Fibroblast of lung (primary cell): ENCODE measurements at places on chromosomes 1 and 21.

GRCh38 chr1:10980841-10981727 is 31.4 kb upstream of the TARDBP start:
- H3K4me3 ChIP-seq = no peak overlapping the region
- peak; percentile 33 for DNase-seq
- no peaks in the 10 kb centered on the region for H3K36me3 ChIP-seq
- no peaks in the 10 kb centered on the region for H3K4me1 ChIP-seq
- H3K27ac ChIP-seq = no peak overlapping the region
- peaks cover 3% of the 10 kb centered on the region for H3K27me3 ChIP-seq

GRCh38 chr1:27416387-27417111 is 24.1 kb downstream of the GPR3 start:
- peaks cover 8% of the 10 kb centered on the region for H3K36me3 ChIP-seq
- H3K4me3 ChIP-seq = no peak overlapping the region
- peaks cover 16% of the 10 kb centered on the region for H3K4me1 ChIP-seq
- DNase-seq = peak; percentile 73
- H3K27ac ChIP-seq = no peak overlapping the region
- no peaks in the 10 kb centered on the region for H3K27me3 ChIP-seq

GRCh38 chr1:100413035-100413434 is 60.7 kb downstream of the CDC14A start:
- H3K4me3 ChIP-seq = no peak overlapping the region
- no peak for DNase-seq
- no peaks in the 10 kb centered on the region for H3K36me3 ChIP-seq
- no peak overlapping the region for H3K27ac ChIP-seq
- no peaks in the 10 kb centered on the region for H3K4me1 ChIP-seq

DNA sequence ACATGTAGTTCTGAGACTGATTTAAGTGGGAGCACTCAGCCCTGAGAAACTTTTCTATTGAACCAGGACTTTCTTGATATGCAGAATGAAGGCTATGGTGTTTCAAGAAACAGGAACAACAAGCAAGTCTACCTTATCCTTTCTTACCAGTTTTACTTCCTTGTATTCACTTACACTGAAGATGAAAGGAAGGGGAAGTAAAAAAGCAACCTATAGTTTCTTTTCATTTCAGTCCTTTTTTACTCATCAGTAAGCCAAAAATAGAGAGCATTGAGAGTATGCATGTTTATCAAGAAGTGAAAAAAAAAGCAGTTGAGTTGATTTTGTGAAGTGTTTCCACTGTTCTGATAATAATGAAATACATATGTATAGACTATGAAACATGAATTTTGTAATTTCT is 1010.3 kb downstream of the AMY1C start:
- H3K4me1 ChIP-seq = no peaks in the 10 kb centered on the region
- no peak for DNase-seq
- no peak overlapping the region for H3K27ac ChIP-seq
- no peaks in the 10 kb centered on the region for H3K27me3 ChIP-seq
- H3K4me3 ChIP-seq = no peak overlapping the region

- no peak overlapping the region for H3K27ac ChIP-seq
- H3K27me3 ChIP-seq = no peaks in the 10 kb centered on the region
- no peaks in the 10 kb centered on the region for H3K36me3 ChIP-seq
Measured at GRCh38 chr1:15579683-15580047, 5.2 kb downstream of the AGMAT start.

DNA sequence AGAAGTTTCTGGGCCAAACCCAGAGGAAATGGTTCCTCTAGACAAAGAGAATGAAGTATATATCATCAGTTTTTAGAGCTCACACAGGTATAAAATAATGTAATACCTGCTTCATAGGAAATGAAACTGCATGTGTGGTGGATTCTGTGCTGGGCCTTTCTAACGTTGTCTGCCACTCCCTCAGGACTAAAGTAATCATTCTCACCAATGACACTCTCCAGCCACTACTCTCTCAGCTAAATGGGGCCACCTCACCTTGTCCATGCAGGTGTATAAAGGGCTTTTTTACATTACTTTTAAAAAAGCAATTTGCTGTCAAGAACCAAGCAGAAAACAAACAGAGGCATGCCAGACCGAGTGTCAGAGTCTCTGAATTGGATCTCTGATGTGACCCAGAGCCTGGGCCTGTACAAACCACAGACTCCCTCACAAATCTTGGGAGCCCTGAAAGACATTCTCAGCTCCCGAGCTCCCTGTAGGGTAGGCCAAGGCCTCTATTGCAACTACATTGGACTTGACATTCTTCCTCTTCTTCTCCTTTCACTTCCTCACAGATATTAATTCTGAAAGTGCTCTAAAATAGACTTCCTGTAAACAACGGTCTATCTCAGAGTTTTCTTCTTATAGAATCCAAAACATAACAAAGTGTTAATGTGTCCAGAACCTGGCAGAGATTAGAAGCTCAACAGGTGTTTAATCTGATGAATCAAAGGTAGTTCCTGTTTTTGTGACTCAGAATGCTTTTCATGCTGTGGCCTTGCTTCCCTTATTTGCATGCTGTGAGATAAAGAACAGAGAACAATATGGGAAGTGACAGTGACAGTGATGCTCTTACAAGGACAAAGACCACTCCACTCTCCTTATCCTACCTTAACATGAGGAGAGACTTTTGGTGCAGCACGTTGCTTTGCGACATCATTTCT is 8.6 kb downstream of the AIM2 start:
- no peaks in the 10 kb centered on the region for H3K4me1 ChIP-seq
- H3K4me3 ChIP-seq = no peak overlapping the region
- H3K27me3 ChIP-seq = no peaks in the 10 kb centered on the region
- DNase-seq = no peak
- no peaks in the 10 kb centered on the region for H3K36me3 ChIP-seq

DNA sequence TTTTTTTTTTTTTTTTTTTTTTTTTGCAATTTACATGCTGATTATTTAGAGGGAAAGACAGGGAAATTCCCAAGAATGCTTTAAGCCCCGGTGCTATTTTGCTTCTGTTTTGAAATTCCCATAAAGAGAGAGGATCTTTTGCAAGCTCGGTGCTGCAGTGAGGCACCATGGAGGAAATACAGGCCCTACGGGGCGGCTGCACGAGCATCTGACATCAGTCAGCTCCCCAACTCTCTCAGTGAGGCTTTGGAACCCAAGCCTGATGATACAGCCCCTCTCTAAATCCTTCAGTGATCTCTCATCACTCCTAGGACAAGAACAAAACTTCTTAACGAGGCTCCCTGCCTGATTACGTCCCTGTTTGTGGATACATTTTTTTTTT is 791 bp upstream of the CHI3L1 start:
- DNase-seq = no peak
- H3K4me1 ChIP-seq = no peaks in the 10 kb centered on the region
- no peak overlapping the region for H3K4me3 ChIP-seq
- no peaks in the 10 kb centered on the region for H3K27me3 ChIP-seq
- H3K36me3 ChIP-seq = no peaks in the 10 kb centered on the region
- H3K27ac ChIP-seq = no peak overlapping the region

DNA sequence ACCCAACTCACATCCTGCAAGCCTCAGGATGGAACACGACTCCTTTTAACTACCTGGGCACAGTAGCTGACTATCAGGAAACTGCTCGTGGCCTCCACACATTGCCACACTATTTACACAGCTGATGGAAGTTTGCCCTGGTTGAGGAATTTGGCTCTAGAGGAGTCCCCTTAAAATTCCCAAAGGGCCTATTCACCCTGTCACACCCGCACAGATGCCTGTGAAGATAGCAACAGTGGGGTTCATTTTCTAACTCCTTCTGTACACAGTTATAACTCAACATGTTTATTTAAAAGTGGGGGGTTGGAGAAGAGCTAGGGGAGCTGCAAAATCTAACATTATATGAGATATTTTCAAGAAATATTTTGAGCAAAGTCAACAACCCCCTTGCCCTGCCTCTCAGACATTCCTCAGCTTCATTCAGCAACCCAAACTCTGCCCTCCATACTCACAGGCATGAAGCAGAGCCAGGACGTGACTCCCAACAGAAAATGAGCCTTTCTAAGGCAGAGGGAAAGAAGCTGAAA is 35.8 kb upstream of the CCN1 start:
- no peak overlapping the region for H3K4me3 ChIP-seq
- H3K4me1 ChIP-seq = peaks cover 6% of the 10 kb centered on the region
- no peaks in the 10 kb centered on the region for H3K36me3 ChIP-seq
- H3K27ac ChIP-seq = peak overlapping the region; percentile 14
- DNase-seq = peak; percentile 44

GRCh38 chr1:1956101-1956500 is 37.0 kb upstream of the TMEM52 start:
- H3K4me1 ChIP-seq = no peaks in the 10 kb centered on the region
- peaks cover 2% of the 10 kb centered on the region for H3K27me3 ChIP-seq
- DNase-seq = no peak
- no peaks in the 10 kb centered on the region for H3K36me3 ChIP-seq
- no peak overlapping the region for H3K4me3 ChIP-seq

DNA sequence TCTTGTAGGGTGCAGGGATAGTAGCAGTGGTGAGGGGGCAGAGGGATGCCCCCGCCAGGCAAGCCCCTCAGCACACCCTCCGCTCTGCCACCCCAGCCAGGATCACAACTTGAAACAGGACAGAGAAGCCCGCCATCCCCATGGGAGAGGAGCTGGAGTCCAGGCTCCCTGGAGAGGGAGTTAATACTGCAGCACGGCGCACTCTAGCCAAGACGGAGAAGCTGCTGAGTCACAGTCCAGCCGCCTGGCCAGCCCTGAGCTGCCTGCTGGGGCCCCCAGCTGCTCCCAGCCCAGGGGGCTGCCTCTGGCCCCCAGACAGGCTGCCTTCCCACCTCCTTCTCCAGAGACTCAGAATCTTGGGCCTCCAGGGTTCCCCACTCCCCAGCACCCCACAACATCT is 87.2 kb downstream of the SYT2 start:
- H3K4me3 ChIP-seq = no peak overlapping the region
- H3K27ac ChIP-seq = no peak overlapping the region
- no peaks in the 10 kb centered on the region for H3K36me3 ChIP-seq

DNA sequence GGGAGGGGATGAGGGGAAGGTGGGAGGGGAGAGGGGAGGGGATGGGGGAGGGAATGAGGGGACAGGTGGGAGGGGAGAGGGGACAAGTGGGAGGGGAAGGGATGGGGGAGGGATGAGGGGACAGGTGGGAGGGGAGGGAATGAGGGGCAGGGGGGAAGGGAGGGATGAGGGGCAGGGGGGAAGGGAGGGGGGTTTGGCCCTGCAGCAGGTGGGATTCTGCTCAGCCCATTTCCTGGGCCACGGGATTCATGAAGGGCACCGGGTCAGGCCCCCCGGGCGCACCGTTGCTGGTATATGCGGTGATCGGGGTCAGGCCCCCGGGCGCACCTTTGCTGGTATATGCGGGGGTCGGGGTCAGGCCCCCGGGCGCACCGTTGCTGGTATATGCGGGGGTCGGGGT is 15.1 kb upstream of the SAMD11 start:
- no peak for DNase-seq
- H3K4me3 ChIP-seq = no peak overlapping the region
- peaks cover 2% of the 10 kb centered on the region for H3K27me3 ChIP-seq
- H3K27ac ChIP-seq = no peak overlapping the region

GRCh38 chr1:233269656-233270055 is 25.9 kb downstream of the PCNX2 start:
- H3K27me3 ChIP-seq = no peaks in the 10 kb centered on the region
- peak; percentile 9 for DNase-seq
- H3K36me3 ChIP-seq = no peaks in the 10 kb centered on the region
- no peaks in the 10 kb centered on the region for H3K4me1 ChIP-seq

DNA sequence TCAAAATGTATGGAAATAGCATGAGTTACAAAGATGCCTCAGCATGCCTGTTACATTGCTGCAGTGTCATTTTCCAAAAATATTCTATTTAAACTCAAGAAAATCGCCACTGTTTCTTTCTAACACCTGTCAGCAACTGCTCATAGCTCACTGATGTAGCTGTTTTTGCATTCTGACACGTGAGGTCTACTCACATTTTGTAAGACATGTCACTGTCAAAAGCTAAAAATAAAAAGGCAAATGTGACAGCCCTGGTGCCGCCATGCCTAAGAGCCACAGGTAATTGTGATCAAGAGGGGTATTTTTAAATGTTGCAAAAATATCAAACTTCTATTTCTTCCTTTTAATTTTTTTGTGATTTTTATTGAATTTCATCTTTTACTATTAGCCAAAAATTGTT is 556.2 kb upstream of the TMPRSS15 start:
- no peak overlapping the region for H3K4me3 ChIP-seq
- no peaks in the 10 kb centered on the region for H3K4me1 ChIP-seq
- DNase-seq = no peak
- no peak overlapping the region for H3K27ac ChIP-seq
- H3K27me3 ChIP-seq = no peaks in the 10 kb centered on the region
- H3K36me3 ChIP-seq = no peaks in the 10 kb centered on the region

DNA sequence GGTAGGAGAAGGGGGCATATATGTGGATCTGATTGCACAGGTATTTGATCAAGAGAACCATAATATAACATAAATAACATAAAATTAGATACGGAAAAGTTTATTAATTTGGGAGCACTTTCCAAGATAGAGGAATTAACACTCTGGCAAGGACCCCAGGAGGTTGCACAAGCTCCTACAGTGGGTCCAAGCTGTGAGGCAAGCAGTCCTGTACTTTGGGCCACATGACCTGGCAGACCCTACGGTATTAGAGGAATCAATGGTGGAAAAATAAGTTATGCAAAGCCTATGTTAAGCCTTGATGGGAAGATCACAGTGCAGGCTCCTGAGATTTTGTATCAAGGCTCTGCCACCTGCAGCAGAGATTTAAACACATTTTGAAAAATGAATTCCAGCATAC is 220.1 kb downstream of the COL24A1 start:
- DNase-seq = no peak
- no peaks in the 10 kb centered on the region for H3K36me3 ChIP-seq
- no peaks in the 10 kb centered on the region for H3K4me1 ChIP-seq

DNA sequence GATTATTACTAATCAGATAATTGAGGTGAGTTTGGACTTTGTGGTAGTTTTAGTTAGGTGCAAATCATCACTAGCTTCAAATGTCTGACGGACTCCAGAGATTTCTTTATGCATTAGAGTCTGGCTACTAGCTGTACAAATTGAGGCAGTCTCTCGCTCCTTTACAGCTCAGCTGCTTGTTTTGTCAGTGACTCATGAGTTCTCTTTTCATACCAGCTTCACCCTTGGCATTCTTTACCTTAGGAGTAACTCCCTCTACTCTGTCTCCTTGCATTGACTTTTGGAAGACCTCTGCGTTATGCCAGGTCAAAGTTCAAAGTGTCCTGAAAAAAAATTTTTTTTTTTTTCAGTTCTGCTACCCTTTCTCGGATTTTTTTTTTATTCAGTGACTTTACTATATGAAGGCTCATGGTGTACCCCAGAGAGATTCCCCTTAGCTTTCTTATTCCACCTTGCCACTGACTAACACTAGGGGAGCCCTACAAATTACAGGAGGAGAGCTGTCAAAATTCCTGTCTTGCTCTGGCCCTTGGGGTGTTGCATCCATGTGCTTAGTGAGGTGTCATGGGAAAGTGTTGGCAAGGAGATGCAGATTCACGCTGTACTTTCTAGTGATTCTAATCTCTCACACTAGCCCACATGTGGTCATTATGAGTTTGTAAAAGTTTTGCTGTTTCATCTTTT is 576.6 kb downstream of the ADGRL2 start:
- H3K4me1 ChIP-seq = no peaks in the 10 kb centered on the region
- H3K36me3 ChIP-seq = no peaks in the 10 kb centered on the region
- DNase-seq = peak; percentile 28
- H3K27ac ChIP-seq = no peak overlapping the region
- no peak overlapping the region for H3K4me3 ChIP-seq
